ENCODE measurements at places on chromosomes 3 and 15.

DNA sequence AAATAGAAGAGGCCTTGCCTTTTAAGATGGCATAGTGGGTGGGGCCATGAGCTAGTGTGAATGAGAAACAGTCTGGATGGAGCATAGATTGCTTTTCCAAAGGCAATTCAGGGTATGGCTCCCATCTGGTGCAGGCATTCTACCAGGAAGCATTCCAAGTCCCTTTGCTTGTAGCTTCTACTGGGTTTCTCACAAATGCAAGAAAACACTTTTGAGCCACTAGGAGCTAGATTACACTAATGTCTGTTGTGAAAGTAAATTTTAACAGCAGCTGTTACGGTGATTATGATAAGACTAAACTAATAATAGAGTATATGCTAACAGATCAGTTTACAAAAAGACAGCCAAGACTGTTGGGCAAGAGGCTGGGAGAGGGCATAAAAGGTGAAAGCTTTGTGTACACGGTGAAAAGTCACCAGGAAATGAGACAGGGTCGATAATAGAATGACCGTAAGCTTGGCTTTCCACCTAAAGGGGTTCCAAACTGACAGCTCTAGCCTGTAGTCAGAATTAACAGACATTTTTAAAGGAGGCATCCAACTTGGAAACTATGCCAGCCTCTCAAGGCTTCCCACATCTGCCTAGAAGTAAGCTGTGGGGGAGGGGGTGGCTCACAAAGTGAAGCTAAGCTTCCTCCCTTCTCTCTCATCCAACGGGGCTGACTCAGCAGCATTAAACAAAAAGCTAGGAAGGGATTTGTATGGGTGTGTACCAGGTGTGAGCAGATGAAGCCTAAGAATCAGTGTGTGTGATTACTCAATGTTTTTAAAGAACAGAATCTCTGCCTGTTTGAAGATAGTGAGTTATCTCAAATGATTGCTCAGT lies 61.1 kb upstream of the GPD1L start:
- peak; percentile 13 for DNase-seq

- no peak for DNase-seq
Measured at GRCh38 chr3:133461291-133461690, 61.4 kb downstream of the BFSP2 start.

GRCh38 chr15:61103026-61103425 lies 126.1 kb downstream of the RORA start:
- DNase-seq = no peak

GRCh38 chr3:197203714-197204146 lies 94.7 kb downstream of the DLG1 start:
- no peak for DNase-seq

DNA sequence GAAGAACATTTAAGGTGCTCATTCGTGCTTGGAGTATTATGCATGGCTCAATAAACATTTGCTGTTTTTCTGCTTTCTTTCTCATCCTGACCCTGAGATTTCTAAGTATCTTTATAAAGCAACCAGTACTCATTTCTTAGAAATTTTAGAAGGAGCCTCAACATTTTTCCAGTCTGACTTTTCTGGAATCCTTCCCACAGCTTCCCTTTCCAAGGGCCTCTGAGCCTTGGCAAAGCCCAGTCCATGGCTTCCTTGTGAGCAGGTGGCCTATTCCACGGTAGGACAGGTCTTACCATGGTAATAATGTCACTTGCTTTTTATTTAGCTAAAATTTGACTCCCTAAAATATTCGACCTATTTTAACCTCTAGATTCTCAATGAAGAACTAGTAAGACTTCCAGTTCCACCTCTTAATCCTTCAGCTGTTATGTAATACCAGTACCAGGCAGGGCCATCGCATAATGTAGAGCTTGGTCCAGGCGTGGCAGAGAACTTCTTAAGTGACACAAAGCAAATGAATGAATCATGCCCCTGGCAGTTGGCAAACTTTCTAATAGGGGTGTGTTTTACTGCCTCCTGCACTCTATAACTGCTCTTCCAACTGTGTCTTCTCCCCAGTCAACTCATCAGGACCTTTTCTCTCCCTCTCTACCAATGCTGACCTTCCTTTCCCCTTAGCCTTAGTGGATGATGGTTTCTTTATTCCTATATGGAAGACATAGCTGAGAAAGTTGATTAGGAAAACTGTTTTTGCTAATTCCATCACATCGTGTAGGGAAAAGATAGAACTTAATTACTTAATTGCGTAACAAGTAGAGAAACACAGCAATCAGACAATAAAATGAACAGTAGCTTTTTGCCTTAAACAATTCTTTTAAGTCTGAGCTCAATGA lies 894 bp upstream of the TM4SF4 start:
- peak; percentile 86 for DNase-seq

- DNase-seq = no peak
Measured at GRCh38 chr3:191020730-191021396, 158.4 kb upstream of the GMNC start.

DNA sequence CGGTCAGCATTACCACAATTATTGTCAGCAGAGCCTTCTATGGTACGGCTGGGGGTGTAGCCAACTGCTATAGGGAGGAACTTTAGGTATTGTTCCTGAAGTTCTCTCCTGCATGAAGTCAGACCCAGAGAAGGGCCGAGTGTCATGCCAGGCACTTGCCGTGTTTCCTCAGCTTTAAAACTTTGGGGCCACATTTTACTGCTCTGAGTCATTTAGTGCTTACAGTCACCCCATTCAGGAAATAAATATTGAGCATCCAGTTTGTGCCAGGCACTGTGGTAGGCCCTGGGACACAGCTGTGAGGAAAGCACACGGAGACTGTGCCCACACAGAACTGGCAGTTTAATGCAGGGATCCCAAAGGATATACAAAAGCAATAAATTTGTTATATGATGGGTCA lies 54.5 kb upstream of the APEH start:
- DNase-seq = no peak

DNA sequence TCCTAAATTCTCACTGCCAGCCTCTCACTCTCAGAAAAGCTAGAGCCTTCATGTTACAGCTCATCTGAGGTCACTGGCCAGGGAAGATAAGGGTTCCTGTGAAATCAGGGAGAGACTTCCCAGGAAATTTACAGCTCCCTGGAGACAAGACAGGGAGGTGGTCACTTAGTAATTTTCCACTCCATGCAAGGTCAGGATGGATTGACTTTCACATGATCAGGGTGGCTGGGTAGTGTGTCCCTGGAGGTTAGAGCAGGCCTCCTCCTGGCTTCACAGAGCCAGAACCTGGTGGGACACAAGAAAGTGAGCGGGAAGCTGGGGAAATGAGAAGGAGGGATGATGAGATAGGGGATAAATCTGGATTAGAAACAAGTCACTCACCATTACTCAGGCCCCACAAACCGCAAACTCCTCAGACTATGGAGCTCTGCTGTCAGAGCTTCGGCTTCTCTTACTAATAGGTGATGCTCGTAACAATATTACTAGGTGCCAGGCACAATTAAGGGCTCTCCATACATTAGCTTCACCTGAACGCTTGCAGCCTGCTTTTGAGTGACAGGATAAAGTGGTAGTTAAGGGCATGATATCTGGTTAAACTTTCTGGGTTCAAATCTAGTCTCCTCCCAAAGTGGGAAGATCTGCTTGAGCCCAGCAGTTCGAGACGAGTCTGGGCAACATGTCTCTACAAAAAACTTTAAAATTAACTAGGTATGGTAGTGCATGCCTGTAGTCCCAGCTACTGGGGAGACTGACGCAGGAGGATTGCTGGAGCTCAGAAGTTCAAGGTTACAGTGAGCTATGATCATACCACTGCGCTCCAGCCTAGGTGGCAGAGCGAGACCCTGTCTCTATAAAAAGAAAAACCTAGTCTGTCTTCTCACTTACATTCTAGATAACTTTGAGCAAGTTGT lies 24.9 kb downstream of the DUOX2 start:
- no peak for DNase-seq

GRCh38 chr3:48305396-48305795 lies 28.1 kb downstream of the SPINK8 start:
- no peak for DNase-seq

- DNase-seq = no peak
Measured at GRCh38 chr3:169240786-169241486, 422.6 kb downstream of the MECOM start.

- no peak for DNase-seq
Measured at GRCh38 chr3:169556349-169556870, 107.1 kb downstream of the MECOM start.

DNA sequence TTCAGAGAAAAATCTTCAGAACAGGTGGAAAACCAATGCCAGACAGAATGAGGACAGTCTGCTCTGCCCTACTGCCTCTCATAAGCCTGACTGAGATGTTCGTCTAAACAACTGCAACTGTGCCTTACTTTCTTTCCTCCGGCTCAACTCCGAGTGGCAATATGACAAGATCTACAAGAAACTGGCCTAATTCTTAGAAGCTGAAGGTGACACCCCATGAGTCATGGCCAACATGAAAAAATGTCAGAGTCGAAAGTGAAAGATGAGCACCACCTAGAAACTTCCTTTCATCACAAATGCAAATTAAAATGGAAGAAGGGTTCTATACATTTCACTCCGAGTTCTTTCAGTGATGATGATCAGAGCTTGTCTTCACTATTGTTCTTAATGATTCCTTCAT lies 12.9 kb downstream of the PCYT1A start:
- DNase-seq = no peak

DNA sequence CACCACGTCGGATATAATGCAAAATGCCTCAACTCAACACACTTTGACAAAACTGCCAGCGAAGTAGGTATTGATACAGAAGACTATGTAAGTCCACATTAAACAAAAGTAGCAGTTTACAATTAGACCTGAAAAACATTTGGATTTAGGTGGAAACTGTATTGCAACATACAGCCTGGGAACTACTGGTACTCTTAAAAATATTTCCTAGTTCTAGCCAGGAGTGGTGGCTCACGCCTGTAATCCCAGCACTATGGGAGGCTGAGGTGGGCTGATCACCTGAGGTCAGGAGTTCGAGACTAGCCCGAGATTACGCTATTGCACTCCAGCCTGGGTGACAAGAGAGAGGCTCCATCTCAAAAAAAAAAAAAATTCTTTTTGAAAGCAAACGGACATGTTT lies 246.2 kb downstream of the ZBTB20 start:
- no peak for DNase-seq

DNA sequence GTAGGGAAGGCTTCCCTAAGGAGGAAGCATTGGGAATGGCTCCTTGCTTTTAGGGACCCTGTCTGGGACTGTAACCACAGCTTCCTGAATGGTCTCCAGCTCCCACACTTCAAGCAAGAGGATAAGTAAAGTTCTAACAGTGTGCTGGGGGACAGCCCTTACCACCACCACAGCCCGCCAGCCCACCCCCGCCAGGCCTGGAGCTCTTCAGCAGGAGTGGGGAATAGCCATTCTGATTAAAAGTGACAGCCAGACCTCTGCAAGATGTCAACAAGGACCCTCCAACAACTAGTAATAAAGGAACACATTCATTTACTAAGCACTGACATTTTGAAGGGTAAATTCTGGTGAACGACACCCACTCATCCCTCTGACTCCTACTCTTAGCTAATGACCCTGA lies 49.4 kb downstream of the CPN2 start:
- DNase-seq = no peak

DNA sequence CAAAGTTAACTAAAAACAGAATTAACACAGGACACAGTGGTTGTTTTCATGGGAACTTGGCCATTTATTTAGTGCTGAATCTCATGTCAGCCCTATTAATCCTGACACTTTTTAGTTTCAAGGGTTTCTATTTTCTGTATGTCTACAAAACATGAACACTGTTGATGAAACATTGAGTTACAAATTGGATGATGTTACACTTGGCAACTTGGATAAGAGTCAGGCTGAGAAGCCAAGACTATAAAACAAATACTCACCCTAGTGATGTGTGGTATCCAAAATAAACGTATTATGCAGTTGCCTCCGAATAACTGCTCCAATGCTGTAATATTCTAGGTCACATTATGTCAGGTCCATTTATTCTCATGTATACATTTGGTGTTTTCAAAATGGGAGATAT lies 349.6 kb downstream of the ZIC1 start:
- peak; percentile 41 for DNase-seq

GRCh38 chr15:20659265-20659664 lies 117.7 kb upstream of the GOLGA6L6 start:
- DNase-seq = no peak

DNA sequence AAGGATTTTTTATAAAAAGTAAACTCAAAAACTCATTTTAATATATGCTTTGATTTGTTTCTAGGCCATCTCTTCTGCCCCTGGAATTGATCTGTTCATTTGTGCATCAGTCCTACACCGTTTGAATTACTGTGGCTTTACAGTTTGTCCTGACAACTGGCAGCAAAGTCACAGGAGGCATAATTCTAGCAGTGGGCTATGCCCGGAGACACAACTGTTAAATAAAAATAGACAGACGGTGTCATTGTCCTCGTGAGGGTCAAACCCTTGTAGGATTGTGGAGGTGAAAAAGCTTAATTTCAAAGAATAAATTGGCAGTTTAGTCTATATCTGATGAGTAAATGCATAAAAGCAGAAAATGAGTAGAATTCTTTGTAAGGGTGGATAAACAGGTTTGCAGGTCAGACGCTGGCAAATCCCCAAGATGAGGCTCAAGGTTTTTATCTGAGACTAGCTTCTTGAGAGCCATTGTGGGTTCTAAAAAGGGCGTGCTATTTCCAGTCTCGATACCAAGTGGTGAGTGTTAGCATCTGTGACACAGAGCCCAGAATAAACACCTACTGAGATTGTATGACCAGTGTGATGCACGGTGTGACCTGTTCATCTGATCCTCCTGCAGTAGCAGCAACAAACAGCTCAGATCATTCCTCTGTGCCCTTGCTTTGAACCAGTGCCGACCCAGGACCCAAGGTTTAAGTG lies 51.5 kb upstream of the SLCO3A1 start:
- DNase-seq = no peak

DNA sequence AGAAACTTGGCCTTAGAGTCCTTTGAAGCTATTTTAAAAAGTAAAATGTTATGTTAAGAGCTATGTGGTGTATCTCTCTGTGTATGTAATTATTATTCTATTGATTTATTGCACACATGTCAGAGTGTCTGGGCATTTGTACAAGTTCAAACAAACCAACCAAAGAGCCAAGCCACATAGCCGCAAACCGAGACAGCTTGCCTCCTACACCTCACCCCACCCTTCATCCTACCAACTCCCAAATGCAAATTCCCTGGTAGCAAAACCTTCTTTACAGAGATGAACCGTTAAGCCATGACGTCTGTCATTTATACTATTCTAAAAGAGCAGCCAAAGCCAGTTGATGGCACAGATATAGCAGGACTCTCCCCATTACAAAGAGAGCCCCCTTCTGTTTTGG lies 332.3 kb downstream of the ERC2 start:
- no peak for DNase-seq

- no peak for DNase-seq
Measured at GRCh38 chr3:41854956-41855355, 106.9 kb downstream of the ULK4 start.
